ENCODE measurements at places on chromosomes 13 and 19. TPM values are rescaled to one million over a fixed set of nuclear protein-coding genes. Genes with fewer than 3 reads are reported as not detected.

Gene CPB2
- not detected for total RNA-seq

Gene KLF1
- 0.08 TPM for total RNA-seq

Gene FGF14
- total RNA-seq: not detected

Gene SMIM7
- total RNA-seq: 71.8 TPM

Gene COX6B2
- total RNA-seq: 0.56 TPM

Gene ZNF709
- not detected for total RNA-seq

Gene KLHL1
- total RNA-seq: not detected

Gene ZNF763
- total RNA-seq: not detected

Gene TEKTIP1
- not detected for total RNA-seq

Gene SLC25A41
- 0.13 TPM for total RNA-seq

Gene SULT2B1
- total RNA-seq: 12.0 TPM

Gene PEAK3
- 0.18 TPM for total RNA-seq

Gene GSK3A
- total RNA-seq: 141 TPM

Gene CLIP3
- total RNA-seq: 0.74 TPM

Gene LILRB5
- total RNA-seq: 0.05 TPM

Gene PCDH17
- total RNA-seq: not detected

Gene ZNF223
- total RNA-seq: 5.1 TPM

Gene MRPS31
- total RNA-seq: 14.0 TPM

Gene KATNAL1
- total RNA-seq: 7.4 TPM

Gene SULT2A1
- not detected for total RNA-seq

Gene B9D2
- total RNA-seq: 28.6 TPM

Gene TINCR
- 2.8 TPM for total RNA-seq

Gene LRRC63
- 0.08 TPM for total RNA-seq

Gene ZNF823
- 3.4 TPM for total RNA-seq

Gene GIPC3
- 0.25 TPM for total RNA-seq

Gene SCAF1
- 67.6 TPM for total RNA-seq

Gene SCGB2B2
- total RNA-seq: not detected

Gene CDC34
- total RNA-seq: 67.9 TPM

Measured in A549 treated with Hydrocortisone at 1 μM for 4 hours (cell line).